Activated CD8-positive, alpha-beta memory T cell treated with anti-CD3 and anti-CD28 coated beads for 4 hours (primary cell): ENCODE measurements at places on chromosomes 5 and 9.

DNA sequence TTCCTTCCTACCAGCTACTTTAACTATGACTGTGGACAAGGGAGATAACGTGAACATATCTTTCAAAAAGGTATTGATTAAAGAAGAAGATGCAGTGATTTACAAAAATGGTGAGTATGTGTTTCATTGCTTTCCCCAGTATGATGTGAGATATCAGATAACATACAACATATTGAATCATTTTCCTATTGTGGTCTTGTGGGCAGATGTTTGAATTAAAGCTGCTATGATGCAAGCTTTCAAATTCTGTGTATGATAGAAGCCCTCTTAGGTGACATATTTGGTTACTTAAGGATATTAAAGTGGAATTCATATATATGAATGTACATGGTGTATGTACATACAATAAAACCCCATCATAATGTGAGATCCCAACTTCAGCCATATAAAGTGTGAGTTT, 59.5 kb downstream of the TEK start:
- no peak for DNase-seq

DNA sequence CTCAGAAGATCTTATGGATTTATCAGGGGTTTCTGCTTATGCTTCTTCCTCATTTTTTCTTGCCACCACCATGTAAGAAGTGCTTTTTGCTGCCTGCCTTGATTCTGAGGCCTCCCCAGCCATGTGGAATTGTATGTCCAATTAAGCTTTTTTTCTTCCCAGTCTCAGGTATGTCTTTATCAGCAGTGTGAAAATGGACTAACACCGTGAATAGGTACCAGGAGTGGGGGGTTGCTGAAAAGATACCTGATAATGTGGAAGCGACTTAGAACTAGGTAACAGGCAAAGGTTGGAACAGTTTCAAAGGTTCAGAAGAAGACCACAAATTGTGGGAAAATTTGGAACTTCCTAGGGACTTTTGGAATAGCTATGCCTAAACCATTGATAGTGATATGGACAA, 1222.5 kb upstream of the NUDT12 start:
- no peak for DNase-seq

GRCh38 chr5:177070536-177071191, 16.1 kb upstream of the FGFR4 start:
- DNase-seq: no peak

DNA sequence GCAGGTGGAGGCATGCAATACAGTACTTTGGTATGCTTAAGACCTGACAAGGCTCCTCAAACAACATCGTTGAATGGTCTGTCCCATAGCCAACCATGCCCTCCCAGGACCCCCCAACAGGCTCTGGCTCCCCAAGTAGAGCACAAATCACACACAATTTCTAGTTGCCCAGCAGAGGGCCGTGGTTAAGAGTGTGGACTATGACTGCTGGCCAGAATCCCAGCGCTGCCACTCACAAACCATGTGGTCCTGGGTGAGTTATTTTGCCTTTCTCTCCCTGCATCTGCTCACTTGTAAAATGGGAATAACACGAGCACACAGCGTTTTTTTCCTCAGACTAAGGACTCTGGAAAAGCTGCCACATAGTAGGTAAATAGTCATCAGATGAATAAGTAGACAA, 6.5 kb downstream of the CKMT2 start:
- no peak for DNase-seq

GRCh38 chr5:2272755-2273154, 390.0 kb upstream of the IRX4 start:
- no peak for DNase-seq

DNA sequence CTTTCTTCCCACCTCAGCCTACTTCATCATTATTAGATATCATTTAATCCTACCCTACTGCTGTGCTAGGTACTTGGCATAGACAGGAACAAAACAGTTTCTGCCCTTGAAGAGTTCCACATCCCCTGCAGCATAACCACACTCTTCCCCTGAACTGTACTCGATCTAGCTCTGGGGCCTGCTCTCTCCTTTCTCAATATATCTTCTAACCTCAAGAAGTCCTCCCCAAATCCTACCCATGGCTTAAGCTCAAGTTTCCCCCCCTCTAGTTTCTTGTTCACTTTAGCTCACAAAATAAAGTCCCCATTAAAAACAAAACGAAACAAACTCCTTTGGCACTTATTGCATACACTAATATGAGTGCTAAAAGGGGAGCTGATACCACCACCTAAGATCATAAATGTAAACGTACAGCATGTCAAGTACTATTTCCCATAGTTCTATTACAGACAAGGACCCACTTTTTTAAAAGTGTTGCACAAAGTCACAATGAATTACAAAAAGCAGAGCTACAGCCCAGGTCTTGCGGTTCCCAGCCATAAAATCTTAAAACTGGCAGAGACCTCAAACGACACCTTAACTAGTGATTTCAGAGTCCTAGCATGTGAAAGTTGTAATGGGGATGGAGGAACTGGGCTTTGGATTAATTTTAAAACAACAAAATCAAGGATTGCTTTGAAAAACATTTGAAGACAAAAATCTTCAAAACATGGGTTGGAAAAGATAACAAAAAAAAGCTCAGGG, 80.7 kb downstream of the PTPDC1 start:
- no peak for DNase-seq

- no peak for DNase-seq
Observed at GRCh38 chr9:93978551-93978950, 23.4 kb upstream of the BARX1 start.

DNA sequence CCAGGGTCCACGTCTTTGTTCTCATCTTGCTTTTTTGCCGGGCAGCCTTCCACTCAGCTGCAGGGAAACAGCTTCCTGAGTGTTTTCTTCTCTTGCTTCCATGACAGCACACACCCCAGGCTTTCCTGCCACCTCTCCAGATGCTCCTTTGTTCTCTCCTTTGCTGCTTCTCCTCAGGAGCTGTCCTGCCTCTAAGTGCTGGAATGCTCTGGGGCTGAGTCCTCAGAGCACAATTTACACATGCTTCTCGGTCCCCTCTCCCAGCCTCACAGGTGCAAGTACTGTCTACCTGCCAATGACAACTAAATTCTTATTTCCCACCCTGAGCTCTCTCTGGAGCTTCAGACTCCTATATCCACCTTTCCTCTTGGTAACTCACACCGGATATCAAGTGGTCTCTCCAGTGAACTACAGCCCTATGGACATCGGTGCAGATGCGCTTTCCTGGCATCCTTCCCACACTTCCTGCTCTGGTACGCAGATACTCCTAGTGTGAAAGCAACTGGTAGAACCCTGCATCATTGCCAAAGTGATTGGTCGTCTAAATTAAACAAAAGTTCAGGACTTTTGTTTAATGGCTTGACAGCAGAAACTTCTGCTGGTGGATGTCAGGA, 13.4 kb upstream of the ACSL6 start:
- no peak for DNase-seq

DNA sequence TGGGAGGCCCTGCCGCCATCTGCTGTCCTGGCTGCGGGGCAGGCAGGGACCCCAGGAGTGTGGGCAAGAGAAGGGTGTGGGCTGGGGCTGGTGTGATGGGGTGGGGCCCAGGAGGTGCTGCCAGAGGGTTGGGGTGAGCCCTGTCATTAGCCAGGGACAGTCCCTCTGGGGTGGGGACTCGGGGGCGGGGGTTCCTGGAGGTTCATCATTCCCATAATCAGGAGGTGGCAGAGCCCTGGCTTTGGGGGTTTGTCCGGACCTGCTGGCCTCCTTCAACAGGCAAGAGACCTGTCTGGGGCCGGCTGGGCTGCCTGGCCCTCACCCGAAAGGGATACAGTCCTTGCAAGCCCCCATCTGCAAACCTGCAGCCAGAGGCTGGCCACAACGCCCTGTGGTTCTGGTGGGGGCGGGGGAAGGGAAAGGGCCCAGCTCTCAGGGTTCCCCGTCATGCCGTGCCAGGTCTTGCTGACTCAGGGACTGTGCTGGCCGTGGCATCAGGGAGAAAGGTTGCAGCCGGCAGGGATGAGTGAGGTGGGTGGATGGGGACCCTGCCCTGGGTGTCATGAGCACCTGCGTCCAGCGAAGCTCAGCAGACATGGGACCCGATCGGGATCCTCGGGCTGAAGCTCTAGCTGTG, 65.2 kb downstream of the MRPL36 start:
- no peak for DNase-seq

- DNase-seq: no peak
Observed at GRCh38 chr9:113618836-113619490, 155.4 kb downstream of the RGS3 start.

- DNase-seq: no peak
Observed at GRCh38 chr9:136119883-136120393, 1.3 kb upstream of the TMEM250 start.

GRCh38 chr9:22416692-22417060, 29.9 kb upstream of the DMRTA1 start:
- DNase-seq: no peak

- DNase-seq: peak; percentile 4
Observed at GRCh38 chr9:133792721-133793470, 54.7 kb upstream of the SARDH start.

- no peak for DNase-seq
Observed at GRCh38 chr5:77906806-77907205, 130.7 kb upstream of the TBCA start.

- DNase-seq: no peak
Observed at GRCh38 chr5:59264639-59265245, 628.8 kb downstream of the PDE4D start.

DNA sequence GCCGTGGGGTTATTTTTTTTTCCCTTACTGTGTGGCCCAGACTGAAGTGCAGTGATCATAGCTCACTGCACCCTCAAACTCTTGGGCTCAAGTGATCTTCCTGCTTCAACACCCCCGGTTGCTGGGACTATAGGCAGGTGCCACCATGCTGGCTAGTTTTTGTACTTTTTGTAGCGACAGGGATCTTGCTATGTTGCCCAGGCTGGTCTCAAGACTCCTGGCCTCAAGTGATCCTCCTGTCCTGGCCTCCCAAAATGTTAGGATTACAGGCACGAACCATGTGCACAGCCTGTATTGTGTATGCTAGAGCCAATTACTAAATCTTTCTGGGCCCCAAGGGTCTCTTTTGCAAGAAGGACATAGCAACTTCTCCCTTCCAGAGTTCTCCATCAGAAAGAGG, 23.1 kb downstream of the GALNT10 start:
- DNase-seq: no peak

DNA sequence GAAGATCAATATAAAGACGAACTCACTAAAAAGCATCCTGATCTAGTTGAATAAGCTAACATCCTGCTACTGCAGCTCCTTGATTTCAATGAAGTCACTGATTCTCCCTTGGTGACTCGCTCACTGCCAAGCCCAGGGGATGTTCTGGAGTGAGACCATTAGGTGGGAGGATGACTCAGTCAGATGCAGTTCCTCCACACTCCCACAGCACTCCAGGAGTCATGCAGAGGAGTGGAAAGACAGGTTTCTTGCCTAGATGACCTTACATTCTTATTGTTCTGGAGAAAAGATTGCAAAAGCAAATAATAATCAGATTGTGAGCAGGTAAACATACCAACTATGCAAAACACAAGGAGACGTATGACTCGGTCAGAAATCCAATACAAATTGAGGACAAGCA, 15.3 kb downstream of the GCNT4 start:
- no peak for DNase-seq

- no peak for DNase-seq
Observed at GRCh38 chr5:54471398-54471797, 15.9 kb downstream of the HSPB3 start.

DNA sequence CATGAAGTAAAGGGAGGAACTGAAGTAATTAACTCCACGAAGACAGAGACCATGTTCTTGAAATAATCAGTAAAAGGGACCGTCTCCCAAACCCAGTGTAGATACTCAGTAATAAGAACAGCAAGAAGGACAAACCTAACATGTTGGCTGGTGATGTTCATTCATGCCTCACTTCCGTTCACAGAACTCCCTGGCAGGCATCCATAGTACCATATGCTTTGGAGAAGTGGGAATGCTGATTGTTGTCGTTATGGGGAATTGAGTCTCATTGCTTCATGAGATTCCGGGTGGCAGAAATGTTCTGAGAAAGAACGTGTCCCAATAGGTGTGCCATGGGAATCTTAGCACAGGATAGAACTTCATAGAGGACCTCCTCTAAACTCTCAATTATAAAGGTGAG, 452.3 kb downstream of the ZSWIM6 start:
- no peak for DNase-seq

GRCh38 chr5:35383041-35383440, 152.8 kb upstream of the PRLR start:
- DNase-seq: no peak

GRCh38 chr5:146731909-146732659, 146.5 kb downstream of the PPP2R2B start:
- no peak for DNase-seq

GRCh38 chr9:123355761-123356431, at the start of gene CRB2:
Gene CRB2, plus strand, starts transcription at chr9:123356197. Its CDS starts 64 bp downstream, at chr9:123356261.
- no peak for DNase-seq

DNA sequence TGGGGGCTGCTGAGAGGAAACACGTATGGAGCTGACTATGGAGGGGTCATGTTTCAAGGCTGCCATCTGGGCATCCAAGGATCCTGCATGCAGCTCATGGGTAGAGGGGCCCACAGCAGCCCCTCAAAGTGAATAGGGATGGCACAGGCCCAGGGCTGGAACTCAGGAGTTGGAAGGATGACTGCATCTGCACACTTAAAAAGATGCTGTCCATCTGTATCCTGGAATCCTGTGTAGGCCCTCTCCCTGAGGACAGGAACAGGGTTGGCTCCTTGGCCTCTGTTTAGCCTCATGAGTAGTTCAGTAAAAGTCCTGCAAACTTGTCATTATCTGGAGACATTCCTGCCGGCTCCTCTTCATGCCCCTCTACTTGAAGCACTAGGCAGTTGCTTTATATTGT, 4.0 kb downstream of the BNIP1 start:
- no peak for DNase-seq

- no peak for DNase-seq
Observed at GRCh38 chr9:98795970-98796363, 388 bp downstream of the ANKS6 start.

DNA sequence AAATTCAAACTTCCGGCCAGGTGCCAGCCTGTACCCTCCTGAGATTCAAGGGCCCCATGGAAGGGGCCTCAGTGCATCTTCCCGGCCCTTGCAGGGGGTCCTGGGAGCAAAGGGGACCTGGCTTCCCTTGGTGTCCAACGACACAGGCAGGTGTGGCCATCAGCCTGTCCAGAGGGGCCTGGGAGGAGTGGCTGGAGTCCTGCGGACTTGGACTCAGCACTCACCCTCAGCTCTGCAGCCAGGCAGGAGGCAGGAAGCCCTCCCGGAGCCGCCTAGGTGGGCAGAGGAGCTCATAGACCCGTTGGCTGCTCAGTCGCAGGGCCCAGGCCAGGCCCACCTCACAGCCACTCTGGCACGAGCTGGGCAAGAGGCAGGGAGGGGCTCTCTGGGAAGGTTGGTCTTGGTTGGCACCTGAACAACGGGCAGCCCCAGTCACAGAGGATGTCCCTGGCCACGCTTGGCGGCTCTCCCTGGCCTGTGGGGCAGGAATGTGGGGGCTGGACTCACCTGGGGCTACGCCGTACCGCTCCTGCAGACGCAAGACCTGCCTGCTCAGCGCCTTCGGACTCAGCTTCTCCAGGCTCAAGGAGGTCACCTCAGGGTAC, 53.8 kb upstream of the NRARP start:
- DNase-seq: no peak
